Hindlimb muscle (tissue), 1 donor: ENCODE measurements at places on chromosomes 2 and 18. TPM values are rescaled to one million over a fixed set of nuclear protein-coding genes. Genes with fewer than 3 reads are reported as not detected.

Gene HMSD
- not detected for polyA plus RNA-seq

Gene TLX2
- not detected for polyA plus RNA-seq

Gene PAX3
- 0.44 TPM for polyA plus RNA-seq

Gene FNDC4
- 8.2 TPM for polyA plus RNA-seq

Gene LBX2
- polyA plus RNA-seq = 0.52 TPM

Gene ENOSF1
- polyA plus RNA-seq = 30.8 TPM

Gene RNF152
- polyA plus RNA-seq = 5.5 TPM

Gene CERKL
- polyA plus RNA-seq = 9.2 TPM

Gene SLC8A1
- 7.2 TPM for polyA plus RNA-seq

Gene ADCYAP1
- 0.09 TPM for polyA plus RNA-seq

Gene MYCN
- polyA plus RNA-seq = 6.3 TPM

Gene IL1A
- polyA plus RNA-seq = not detected

Gene COL6A3
- 254 TPM for polyA plus RNA-seq

Gene IFIH1
- 2.8 TPM for polyA plus RNA-seq
